Stimulated activated CD4-positive, alpha-beta T cell treated with anti-CD3 and anti-CD28 coated beads, TNF-alpha, amount 100 ng/mL, for 1 hour (primary cell): ENCODE measurements at places on chromosomes 12 and 14.

DNA sequence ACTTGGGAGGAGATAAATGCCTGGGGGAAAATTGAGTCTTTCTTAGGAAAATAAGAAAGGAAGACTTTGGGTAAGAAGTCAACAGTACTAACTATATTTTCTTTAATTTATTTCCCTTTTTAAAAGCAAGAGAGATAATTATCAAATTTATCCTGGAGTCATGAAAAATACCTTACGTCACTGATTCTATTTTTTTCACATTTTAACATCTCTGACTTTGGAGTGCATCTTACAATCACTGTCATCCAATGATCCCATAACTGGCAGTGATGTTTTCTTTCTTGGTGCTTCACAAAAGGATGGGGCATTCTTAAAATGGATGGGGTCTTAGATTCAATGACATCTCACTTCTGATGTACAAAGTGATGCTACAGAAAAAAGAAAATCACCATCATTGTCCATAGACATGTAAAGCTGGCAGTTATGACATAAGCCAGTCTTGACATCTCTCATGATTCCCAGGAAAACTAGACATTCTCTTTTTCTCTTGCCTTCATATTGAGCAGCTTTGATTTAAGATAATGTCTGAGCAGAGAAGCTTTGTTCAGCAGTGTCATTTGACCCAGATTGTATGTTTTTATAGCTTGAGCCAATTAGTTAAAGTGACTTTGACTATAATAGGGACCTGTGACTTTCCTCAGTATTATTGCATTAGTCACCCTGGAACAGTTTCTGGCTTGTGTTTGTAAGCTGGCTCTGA lies 236.2 kb downstream of the EGLN3 start:
- no peak for DNase-seq

GRCh38 chr14:63760014-63760413 lies 32.1 kb upstream of the SGPP1 start:
- DNase-seq = no peak

DNA sequence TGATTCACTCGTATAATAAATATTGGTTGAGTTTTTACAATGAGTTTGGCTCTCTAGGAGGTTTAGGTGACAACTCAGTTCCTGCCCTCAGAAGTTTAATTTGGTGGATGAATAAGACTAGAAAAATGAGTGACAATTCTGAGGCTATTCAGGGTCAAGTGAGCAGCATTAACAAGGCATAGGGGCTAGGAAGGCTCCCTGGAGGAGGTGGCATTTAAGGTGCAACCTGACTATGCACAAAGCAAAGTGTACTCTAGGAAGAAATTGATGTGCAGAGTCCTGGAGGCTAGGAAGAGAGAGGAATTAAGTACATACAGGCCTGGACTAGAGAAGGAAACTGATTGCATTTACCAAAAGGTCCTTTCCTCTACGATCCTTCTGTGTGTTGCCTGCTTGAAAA lies 440.3 kb downstream of the MED13L start:
- DNase-seq = no peak

- no peak for DNase-seq
Measured at GRCh38 chr12:131770120-131770519, 58.1 kb upstream of the MMP17 start.

DNA sequence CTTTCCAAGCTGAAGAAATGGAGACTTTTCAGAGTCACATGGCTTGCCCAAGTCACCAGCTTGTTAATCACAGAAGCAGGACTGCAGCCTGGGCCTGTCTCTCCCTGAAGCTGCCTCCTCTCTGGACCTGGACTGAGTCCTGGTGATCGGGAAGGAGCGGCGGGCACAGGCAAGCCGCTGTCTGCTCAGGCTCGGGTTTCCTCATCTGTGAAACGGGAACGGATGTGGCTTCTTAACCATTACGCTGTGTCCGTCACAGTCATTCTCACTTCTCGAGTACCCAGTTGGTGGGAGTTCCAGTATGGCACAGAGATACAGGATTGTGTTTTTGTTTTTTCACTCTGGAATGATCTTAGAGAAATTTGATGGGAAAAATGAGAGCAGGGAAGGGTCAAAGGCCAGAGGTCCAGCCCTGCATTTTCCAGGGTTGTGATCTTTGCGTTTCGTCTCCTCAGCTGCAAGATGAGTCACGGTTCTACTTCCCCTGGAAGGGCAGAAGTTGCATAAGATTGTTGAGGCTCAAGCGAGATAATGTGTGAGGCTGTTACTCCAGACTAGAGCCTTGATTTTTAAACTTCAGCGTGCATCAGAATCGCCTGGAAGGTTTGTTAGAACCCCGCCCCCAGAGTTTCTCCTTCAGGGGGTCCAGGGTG lies 7.6 kb upstream of the LRTM2 start:
- no peak for DNase-seq

DNA sequence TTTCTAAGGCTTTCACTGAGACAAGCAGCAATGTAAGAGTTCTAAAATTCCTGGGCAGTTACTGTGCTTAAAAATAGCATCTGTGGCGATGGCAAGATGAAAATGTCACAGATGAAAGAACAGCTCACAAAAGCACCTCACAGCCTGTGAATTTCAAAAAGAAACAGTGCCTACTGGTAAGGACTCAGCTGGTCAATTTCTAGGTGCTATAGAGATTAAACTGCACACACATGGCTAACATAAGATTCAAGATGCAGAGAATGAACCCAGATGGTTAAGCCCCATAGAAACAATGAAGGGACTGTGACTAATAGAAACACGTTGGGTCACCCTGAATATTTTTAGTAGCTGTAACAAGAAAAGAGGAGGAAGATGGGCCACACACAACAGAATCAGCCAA lies 12.0 kb upstream of the IL26 start:
- DNase-seq = no peak

DNA sequence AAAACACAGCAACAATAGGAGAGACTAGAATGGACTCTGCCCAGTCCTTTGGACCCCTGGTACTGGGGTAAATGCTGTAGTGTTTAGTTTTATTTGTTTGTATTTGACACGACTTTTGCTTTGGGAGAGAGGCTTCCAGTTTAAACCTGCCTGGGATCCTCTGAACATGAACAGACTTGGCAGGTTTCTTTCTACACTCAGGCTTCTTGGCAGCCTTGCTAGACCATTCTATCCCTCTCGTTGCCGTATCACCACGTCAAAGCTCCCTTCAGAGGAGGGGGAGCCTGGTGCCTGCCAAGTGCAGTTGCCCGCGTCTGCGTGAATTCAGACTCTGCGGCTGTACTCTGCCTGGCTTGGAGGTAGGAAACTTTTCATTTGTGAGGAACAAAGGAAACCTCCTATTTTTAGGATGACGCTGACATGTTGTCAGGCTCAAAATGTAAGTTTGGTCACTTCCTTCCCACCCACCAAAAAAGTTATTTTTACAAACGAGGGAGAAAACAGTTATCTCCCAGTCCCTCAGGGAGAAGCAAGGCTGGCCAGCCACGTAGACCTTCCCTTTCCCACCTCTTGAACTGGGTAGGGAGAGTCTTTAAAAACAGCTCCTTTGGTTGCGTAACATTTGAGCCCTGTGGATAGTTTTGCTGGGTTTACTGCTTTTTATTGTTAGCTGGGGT lies 25.9 kb downstream of the CD9 start:
- DNase-seq = no peak

GRCh38 chr12:6076776-6077691 lies 47.4 kb downstream of the VWF start:
- no peak for DNase-seq

DNA sequence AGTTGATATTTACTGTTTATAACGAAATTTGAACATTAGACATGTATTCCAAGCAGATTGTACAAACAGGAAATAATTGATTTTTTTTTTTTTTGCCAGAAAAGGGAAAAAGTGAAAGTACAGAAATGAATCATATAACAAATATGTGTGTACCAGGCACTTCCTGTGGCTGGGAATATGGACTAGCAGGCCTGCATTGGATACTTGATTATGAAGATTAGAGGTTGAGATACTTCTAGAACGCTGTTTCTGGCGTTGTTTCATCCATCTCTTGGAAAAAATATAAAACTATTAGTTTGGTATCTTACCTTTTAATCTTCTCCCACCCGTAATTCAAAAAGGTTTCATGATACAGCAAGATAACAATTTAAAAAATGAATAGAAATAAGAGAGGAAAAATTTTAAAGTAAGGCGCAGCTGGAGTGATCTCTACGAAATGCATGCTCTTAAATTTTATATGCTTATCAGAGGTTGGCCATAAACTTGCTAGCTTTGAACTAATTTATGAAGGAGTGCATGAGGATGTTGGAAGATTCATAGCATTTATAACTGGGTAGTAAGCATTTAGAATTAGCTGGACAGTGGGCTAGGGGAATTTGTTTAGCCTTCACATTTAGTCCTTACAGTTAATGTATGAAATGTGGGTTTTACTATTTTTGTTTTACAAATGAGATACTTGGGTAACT lies 90.8 kb downstream of the AEBP2 start:
- no peak for DNase-seq

DNA sequence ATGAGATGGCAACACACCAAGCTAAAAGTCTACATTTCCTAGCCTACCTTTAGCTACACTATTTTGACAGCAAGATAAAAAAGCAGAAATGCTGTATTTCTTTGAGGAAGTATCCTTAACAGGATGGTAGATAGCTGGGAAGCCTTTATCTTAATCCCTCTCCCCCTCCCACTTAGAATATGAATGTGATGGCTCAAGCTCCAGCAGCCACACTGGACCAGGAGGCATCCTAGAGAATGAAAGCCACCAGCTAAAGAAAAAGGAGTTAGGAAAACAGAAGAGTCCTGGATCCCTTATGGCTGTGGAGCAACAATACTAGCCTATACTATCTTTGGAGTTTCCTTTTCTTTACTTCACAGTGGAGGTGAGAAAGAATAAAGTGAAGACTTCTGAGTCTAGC lies 15.1 kb downstream of the NAP1L1 start:
- DNase-seq = no peak

GRCh38 chr14:66708267-66708666 lies 200.3 kb downstream of the GPHN start:
- DNase-seq = no peak

DNA sequence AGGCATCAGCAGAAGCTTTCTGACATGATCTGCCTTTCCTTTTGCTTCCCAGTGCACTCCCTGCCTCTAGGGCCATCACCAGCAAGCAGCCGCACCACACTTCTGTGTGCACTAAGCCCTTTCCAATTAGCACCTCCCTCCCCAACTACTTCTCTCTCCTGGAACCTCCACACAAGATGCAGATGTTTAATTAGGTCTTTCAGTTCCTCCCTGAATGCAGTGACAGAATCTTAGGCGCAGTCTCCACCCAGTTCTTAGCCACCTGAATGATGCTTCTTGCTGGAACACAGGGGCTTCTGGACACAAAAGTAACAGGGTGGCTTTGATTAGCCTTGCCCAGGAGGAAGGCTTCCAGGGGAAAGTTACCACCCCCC lies 32.9 kb downstream of the NIN start:
- DNase-seq = no peak
